ENCODE measurements at places on chromosomes 7 and 10. TPM values are rescaled to one million over a fixed set of nuclear protein-coding genes. Genes with fewer than 3 reads are reported as not detected.

DNA sequence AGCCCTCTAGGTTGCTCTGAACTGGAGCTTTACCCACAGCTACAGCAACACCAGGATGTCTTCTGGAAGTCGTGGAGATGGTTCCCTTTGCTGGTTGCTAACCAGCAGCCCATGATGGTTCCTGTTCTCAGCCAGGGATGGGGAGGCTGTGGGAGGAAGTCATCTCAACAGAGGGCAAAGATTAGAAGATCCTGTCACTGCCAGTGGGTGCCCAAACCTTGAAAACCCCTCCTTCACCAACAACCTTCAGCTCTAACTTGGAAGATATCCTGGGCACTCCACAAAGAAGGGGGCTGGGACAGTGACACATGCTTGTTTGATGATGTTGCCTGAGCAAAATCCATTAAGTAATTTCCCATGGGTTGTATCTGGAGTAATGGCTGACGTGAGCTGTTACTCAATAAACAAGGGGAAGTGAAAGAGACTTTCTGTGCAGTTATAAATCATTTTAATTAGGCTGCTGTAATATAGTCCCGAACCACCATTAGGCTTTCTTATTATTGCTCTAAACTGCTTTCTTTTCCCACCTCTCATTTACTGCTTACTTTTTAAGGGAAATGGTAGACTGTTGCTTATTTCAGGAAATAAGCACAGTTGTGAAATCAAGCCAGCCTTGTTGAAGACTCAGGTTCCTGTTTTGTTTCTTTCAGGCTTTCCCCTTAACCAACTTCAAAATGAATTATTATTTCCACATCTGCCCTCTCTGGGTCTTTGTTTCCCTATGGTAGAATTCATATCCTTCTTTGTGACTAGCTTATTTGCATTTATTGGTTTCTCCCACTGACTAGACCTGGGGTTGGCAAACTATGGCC, 124.8 kb downstream of the PPP1R17 start:
- peak; percentile 33 for DNase-seq

- DNase-seq: no peak
These were observed 65.7 kb downstream of the MYL10 start for GRCh38 chr7:101563198-101563901.

DNA sequence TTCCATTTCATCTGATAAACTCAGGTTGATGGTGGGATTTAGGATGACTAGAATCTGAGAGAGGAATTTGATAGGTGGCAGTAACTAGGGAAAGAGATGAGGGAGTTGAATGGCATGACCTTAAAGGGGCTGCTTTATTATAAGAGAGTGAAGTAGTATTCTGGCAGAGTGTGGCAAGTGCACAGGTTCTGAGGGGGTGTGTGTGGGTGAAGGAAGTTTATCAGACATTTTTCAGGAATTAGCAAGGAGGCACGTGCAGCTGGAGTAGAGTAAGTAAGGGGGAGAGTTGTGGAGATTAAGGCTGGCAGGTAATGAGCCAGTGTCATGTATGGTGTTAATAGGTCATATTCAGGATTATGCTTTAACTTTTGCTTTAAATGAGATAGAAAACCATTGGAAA, 40.5 kb downstream of the AHCYL2 start:
- no peak for DNase-seq

GRCh38 chr10:93096901-93097300, 23.2 kb downstream of the CYP26A1 start:
- DNase-seq: no peak

DNA sequence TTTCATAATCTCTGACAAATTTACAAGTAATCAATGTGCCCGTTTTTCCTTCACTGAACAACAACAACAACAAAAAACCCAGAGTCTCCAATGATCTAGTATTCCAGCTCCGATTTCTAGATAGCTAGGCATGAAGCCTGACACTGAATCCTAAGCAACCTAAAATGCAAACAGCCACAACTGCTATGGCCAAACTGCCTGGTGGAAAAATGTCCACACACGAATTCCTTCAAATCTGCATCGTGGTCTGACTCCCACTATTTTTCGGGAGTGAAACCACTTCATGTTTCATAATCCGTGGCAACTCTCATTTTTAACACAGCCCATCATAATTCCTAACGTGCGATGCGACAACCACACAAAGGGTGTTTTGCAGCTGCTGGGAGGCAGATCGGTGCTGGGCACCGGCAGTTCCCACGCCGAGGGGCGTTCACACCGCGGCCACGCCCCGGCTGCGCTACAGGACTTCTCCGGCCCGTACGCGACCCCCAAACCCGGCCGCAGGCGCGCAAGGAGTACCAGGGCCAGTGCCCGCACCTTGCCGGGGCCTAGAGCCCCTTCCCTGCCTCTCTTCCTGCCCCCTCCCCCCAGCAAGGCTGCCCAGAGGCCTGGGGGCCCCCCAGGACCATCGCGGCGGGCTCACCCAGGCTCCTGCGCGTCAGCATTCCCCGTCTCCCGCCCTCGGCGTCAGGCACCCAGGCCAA, 814 bp downstream of the RUFY2 start:
- DNase-seq: peak; percentile 60

- DNase-seq: no peak
These were observed 149.5 kb upstream of the LRRN3 start for GRCh38 chr7:110941385-110941784.

- no peak for DNase-seq
These were observed 19.3 kb downstream of the RAB11FIP2 start for GRCh38 chr10:118027397-118027796.

GRCh38 chr7:141717450-141717849, 9.3 kb downstream of the WEE2 start:
- no peak for DNase-seq

DNA sequence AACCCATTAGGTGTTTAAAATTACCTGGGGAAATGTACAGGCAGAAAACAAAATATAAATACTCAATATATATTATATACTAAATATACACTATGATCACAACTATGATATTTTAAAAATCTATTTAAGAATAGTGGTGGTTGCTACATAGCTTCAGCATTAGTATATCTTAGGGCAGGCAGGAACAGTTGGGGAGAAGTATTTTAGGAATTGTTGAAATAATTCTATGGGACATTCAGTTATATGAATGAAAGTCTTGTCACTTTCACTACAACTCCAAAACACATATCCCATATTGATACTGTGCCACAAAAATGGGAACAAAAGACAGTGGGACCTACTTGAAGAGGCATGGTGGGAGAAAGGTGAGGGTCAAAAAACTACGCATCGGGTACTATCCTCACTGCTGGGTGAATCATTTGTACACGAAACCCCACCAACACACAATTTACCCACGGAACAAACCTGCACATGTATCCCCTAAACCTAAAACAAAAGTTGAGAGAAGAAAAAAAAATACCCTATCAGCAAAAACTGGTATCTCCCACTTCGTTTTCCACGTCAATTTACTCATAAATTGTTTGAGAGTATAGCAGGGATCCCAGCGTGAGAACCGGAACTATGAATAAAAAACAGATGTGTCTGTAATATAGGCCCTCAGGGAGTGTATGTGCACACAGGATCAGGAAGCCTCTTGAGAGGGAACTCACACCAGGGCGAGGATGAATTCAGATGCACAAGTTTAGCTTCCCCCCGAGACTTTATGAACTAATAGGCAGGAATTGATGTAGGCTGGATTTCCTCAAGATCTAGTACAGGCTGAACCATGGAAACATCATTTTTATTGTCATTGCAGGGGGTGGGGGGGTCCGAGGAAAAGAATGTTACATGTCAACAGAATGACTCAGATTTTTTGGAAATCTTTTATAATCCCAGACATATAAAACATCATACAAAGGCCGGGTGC, 16.2 kb downstream of the SLC16A12 start:
- DNase-seq: peak; percentile 46

DNA sequence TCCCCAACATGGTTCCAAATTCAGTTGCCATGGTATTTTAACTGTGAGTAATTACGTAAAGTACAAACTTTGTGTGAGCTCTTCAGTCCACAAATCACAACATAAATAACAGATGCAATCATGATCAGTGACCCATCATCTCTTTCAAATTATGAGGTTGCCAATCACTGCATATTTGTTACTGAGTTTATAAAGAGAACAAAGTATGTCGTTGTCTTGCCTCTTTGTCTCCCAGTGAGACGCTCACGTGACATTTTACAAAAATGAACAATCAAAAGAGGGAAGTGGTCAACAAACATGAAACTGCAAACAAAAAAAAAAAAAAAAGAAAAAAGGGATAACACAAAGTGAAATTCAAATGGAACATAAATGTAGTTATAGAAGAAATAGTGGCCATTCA, 122.7 kb upstream of the PDSS1 start:
- no peak for DNase-seq

DNA sequence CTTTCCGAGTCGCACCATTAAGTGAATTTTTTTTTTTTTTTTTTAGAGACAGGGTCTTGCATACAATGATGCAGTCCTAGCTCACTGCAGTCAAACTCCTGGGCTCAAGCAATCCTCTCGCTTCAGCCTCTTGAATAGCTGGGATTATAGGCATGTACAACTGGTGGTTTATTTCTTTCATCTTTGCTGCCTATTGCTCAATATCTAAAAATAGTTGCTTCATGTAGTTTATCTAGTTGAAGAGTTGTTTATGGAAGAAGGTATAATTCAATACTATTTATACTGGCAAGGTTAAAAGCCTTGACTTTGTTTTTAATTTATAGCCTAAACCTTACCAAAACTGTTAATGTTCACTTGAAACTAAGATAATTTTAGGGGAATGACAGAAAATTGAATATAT, 66.9 kb downstream of the SEMA3D start:
- no peak for DNase-seq

Gene CAPZA2
- total RNA-seq: 174 TPM

Gene SSC4D
- total RNA-seq: 0.36 TPM

Gene CPA4
- 29.6 TPM for total RNA-seq

All from fibroblast of the aortic adventitia (primary cell).